ENCODE measurements at places on chromosomes 5 and 9.

DNA sequence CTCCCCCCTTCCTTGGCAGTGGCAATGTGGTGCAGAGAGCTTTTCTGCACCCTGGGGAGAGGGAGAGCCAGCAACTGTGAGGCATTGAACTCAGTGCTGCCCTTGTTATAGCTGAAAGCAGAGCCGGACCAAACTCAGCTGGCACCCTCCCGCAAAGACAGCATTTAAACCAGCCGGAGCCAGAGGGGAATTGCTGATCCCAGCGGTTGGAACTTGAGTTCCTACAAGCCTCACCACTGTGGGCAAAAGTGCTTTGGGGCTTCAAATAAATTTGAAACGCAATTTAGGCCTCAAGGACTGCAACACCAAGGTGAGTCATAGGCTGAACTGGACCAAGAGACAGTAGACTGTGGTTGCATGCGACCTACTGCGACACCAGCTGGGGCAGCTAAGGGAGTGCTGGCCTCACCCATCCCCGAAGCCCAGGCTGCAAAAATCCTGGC is 207.6 kb upstream of the CDKN2B start:
- DNase-seq = no peak

DNA sequence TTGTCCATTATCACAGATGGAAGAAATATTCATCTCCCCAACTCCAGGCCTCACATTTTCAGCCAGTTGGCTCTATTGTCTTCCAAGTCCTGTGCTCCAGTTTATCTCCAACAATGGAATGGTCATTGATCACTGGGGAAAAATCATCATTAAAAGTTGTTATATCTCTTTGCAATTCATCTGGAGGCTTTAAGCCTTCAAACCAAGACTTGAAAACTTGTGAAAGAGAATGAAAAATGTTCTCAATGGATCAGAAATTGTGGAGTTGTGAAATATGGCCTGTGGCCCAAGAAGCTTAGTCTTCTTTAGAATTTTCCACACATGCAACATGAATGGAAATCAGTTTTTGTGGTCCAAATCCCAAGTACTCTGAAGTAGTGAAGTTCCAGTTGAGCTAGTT is 569.6 kb downstream of the EBF1 start:
- DNase-seq = no peak

GRCh38 chr9:113602126-113603047 is 138.9 kb downstream of the RGS3 start:
- DNase-seq = peak; percentile 44

GRCh38 chr9:134303601-134304000 is 22.7 kb upstream of the RXRA start:
- no peak for DNase-seq

DNA sequence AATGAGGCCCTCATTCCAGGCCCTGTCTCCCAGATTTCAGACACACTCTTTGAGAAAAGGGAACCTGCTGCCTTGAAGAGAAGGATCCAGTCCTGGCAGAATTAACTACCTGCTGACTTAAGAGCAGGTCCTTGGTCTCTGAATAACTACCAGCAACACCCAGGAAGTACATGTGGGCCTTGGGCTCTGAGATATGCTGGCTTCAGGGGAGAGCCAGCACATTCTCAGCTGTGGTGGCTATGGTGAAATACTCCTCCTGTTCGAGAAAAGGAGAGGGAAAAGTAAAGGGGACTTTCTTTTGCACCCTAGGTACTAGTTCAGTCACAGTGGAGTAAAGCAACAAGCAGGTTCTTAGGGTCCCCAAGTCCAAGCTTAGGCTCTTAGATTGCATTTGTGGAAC is 120.0 kb downstream of the HMHB1 start:
- DNase-seq = no peak

DNA sequence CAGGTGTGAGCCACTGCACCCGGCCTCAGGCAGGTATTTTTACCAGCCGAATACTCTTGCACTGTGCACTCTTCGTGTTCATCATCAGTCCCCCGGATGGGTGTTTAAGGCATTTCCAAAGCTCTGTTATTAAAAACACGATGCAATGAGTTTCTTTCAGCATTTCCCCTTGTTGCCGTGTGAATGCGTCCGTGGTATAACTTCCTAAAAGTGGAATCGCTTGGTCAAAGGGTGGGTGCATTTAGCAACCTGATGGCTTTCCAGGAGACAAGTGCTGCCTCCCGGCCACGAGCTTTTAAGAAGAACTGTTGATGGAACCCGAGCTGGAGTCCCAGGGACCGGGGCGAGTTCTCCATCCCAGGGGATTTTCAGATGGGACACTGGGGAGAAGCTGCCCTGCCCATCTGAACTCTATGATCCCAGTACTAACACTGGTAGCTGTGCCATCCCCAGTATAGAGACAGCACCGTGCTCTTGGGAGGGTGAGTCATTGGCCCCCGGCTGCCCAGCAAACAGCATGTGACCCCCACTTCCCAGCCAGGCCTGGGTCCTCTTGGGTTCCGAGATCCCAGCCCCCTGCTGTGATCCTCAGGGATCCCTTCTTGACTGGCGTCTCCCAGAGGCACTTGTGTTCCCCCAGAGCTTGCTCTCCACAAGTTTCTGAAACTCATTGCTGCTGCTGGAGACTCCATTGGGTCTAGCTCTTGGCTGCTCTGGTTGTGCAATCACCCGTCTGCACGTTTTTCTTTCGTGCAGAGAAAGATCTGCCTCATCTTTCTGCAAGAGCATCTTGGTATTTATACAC is 169.5 kb upstream of the IER5L start:
- DNase-seq = no peak

GRCh38 chr5:179817890-179818745 is 2.6 kb upstream of the SQSTM1 start:
- no peak for DNase-seq

DNA sequence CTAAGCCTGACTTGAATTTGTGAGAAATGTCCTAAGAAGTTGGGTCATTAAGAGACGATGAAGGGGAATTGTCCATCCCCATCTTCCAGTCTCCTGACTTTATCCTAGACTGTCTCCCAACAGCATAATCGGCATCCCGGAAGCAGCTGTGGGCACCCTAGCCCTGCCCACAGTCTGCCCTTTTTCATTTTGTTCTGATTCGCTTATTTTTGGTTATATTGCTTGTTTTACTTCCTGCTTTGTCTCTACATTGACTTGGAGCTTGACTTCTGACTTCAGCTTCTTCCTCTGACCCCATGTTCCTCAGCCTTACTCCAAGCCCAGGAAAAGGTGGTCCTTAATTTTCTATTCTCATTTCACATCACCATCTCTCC is 41.8 kb downstream of the UGCG start:
- no peak for DNase-seq

- no peak for DNase-seq
These were observed 93.2 kb upstream of the ACTBL2 start for GRCh38 chr5:57575839-57576238.

- no peak for DNase-seq
These were observed 334.8 kb downstream of the TRIM32 start for GRCh38 chr9:117021906-117022305.

DNA sequence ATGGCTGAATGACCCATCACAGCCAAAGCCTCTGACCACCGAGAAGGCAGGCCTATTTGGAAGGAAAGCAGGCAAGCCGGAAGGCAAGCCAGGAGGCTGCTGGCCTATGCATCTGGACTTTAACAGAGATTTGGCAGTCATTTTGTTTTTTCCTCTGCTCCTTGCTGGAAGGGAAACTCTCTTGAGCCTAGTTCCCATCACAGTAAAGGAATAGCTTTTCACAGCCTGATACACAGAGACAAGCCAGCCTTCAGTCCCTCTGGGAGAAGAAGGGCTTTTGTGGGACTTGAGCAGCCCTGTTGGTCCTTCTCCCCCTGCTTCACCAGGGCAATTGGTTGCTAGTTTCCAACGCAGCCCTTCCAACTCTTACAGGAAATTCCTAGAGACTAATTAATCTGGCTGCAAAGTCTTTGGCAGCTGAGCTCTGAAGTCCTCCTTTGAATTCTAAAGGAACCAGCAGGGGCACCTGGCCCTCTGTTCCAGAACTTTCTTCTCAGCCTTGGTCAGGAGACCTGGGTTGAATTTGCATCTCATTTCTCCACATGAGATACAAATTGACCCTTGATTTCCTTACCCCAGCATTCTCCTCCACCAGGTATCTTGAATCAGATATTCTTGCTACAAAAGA is 157.3 kb upstream of the EPB41L4A start:
- DNase-seq = no peak

DNA sequence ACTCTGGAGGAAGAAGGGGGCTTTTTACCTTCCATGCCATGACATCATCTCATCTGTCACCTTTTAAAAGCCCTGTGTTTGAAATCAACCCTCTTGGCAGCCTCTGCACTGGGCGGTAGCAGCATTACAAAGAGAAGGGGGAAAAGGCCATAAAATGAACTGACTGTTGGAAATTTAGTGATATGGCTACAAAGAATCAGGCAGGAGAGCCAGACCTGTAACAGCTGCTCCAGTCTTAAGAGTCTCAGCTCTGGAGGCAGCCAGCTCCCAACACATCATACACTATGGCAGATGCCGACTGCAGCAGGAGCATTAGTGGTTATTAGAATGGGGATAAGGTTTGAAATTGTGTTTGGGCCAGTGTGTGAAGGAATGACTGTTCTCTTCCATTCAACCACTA is 257.5 kb downstream of the DMAC1 start:
- no peak for DNase-seq

DNA sequence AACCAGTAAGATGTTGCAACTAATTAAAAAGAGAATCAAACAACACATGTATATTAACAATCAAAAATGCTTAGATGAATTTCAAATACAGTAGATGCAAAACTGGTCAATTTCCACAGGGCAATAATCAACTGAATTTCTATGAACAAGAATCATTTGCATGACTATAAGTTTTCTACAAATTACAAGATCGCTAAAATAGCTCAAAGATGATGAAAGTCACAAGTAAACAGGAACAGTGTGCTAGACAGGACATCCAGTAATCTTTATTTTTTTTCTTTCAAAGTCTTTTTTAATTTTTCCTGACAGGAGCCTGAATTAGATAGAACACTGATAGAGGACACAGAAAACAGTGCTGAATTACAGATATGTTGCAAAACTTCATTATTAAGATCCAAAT is 608.2 kb upstream of the DAB2 start:
- DNase-seq = no peak
